ENCODE measurements at places on chromosomes 7 and 10. TPM values are rescaled to one million over a fixed set of nuclear protein-coding genes. Genes with fewer than 3 reads are reported as not detected.

DNA sequence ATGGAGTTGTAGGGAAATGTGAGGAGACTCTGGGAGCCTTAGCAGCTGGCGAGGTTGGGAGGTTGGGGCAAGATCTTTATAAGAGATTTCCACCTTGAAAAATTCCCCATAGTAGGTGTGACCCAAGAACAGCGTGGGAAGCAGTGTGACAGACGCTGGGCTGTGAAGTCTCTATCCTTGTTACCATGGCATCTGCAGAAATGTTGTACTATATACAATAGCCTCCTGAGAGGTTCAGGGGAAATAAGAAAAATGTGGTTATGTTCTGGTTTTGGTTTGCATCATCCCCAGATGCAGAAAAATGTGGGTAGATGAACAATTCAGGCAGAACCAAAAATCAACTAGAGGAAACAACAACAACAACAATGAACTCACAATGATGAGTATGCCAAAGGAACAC is 498.6 kb downstream of the SH2D4B start:
- no peak overlapping the region for H3K27ac ChIP-seq
- no peaks in the 10 kb centered on the region for H3K4me1 ChIP-seq
- H3K27me3 ChIP-seq = no peaks in the 10 kb centered on the region
- no peak overlapping the region for H3K4me3 ChIP-seq
- no peak for DNase-seq

DNA sequence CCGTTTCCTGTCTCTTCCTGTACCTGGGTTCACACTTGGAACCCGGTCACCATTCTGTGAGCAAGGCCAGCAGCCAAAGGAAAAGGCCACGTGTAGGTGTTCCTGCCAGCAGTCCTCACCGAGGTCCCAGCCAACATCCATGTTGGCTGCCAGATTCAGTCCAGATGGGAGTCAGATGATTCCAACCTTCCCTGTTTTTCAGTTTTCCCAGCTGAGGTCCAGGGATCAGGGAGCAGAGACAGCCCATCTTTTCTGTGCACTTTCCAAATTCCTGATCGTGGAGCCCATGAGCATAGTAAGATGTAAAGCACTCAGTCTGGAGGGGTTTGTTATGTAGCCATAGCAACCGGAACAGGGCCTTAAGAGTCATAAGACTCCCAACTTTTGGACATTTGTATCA is 3.9 kb upstream of the PVRIG start:
- DNase-seq = peak; percentile 53
- H3K4me3 ChIP-seq = no peak overlapping the region
- H3K27me3 ChIP-seq = no peaks in the 10 kb centered on the region
- H3K4me1 ChIP-seq = no peaks in the 10 kb centered on the region
- H3K27ac ChIP-seq = no peak overlapping the region

DNA sequence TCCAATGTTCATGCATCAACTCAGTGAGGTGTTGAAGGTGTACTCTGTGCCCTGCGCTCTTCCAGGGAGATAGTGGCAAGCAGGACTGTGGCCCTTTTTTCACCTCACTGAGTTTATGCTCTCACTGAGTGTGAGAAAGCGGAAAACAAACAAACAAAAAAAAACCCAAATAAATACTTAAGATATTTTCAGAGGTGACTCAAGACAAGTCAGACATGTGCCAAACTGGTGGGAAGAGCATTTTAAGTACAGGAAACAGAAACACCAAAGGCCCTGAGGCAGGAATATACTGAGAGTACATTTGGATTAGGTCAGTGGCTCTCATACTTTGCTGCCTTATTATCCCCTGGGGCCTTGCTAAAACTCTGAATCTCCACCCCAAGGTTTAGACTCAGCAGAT is 111.9 kb upstream of the IGFBP3 start:
- no peak overlapping the region for H3K27ac ChIP-seq
- no peaks in the 10 kb centered on the region for H3K36me3 ChIP-seq
- DNase-seq = no peak
- no peaks in the 10 kb centered on the region for H3K4me1 ChIP-seq
- H3K27me3 ChIP-seq = no peaks in the 10 kb centered on the region
- H3K4me3 ChIP-seq = no peak overlapping the region

- no peak for DNase-seq
- H3K4me3 ChIP-seq = no peak overlapping the region
- no peaks in the 10 kb centered on the region for H3K4me1 ChIP-seq
- no peak overlapping the region for H3K27ac ChIP-seq
Measured at GRCh38 chr7:94127026-94127425, 122.9 kb upstream of the BET1 start.

DNA sequence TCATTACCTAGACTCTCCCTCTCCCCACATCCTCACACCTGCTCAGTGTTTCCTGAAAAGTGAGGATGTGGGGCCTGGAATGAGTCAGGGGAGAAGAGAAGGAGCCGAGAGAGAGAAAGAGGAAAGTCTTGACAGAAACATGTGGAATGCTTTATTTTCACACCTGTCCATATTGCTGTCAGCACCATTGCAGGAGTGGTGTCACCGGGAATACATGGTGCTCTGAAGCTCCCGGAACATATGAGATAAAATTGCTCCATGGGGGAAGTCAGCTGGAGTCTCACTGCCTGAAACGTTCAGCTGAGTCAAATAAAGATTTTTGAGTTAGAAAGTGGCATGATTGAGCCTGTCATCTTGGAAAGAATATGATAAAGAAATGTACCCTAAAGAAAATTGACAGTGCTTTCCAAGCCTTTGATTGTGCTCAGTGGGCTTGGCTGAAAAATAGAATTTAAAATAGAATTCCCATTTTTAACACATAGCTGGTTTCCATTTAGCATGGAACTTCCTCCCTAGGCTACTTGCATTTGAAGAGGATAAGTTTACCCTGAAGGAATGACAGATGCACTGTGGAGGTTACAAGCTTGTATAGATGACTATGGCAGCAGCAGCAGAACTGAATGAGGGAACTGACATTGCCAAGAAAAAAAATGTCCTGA is 182.4 kb downstream of the PCLO start:
- H3K4me3 ChIP-seq = no peak overlapping the region
- H3K36me3 ChIP-seq = no peaks in the 10 kb centered on the region
- H3K27me3 ChIP-seq = no peaks in the 10 kb centered on the region
- no peak overlapping the region for H3K27ac ChIP-seq

DNA sequence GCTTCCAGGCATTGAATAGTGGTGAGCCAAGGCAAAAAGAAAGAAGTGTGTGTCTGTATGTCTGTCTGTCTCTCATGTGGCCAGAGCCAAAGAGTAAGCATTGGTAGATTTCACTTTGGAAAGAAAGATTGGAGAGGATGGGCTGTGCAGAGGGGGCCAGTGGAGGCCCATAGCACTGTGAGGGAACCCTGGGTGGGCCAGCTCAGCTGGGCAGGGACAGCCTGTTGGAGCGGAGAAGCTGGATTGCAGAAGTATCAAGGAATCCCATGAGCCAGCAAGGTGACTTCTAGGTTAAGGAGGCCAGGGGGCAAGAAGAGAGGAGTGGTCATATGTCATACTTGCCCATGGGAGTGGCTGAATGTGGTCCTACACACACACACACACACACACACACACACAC is 1.5 kb upstream of the GRID1 start:
- H3K4me3 ChIP-seq = no peak overlapping the region
- H3K36me3 ChIP-seq = no peaks in the 10 kb centered on the region
- no peak for DNase-seq
- H3K27me3 ChIP-seq = peaks cover 30% of the 10 kb centered on the region
- no peak overlapping the region for H3K27ac ChIP-seq
- peaks cover 13% of the 10 kb centered on the region for H3K4me1 ChIP-seq

DNA sequence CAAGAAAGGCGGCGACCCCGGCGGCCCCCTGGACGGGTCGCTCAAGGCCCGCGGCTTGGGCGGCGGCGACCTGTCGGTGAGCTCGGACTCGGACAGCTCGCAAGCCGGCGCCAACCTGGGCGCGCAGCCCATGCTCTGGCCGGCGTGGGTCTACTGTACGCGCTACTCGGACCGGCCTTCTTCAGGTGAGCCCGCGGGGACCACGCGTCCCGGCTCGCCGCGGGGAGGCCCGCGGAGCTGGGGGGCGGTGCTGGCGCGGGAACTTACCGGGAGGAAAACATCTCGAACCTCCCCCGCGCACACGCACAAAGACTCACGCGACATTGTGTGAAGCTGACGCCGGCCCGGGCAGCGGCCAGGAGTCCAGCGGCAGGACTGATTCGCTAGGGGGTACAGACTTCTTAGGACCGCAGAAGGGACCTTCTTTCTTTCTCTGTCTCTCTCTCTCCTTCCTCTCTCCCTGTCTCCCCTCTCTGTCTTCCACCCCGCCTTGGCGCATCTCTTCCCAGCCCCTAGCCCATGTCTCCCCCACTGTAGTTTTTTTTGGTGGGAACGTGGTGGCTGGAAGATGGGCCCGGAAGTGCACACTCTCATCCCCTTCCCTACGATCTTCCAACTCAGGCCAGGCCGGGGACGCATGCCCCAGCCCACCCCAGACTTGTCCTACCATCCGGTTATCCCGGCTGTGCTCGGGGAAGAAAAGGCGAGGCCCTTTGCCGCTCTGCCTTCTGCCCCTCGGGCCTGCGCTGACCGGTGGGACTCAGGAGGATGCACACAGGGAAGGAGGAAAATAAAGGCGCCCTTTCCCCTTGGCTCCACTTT is 1.2 kb downstream of the EN2 start:
- no peaks in the 10 kb centered on the region for H3K4me1 ChIP-seq
- peaks cover 94% of the 10 kb centered on the region for H3K27me3 ChIP-seq
- H3K36me3 ChIP-seq = no peaks in the 10 kb centered on the region
- peak overlapping the region; percentile 32 for H3K4me3 ChIP-seq
- H3K27ac ChIP-seq = no peak overlapping the region

- peaks cover 47% of the 10 kb centered on the region for H3K4me1 ChIP-seq
- no peaks in the 10 kb centered on the region for H3K27me3 ChIP-seq
- peak overlapping the region; percentile 83 for H3K4me3 ChIP-seq
- DNase-seq = no peak
- no peaks in the 10 kb centered on the region for H3K36me3 ChIP-seq
Measured at GRCh38 chr7:727806-728460, 852 bp upstream of the PRKAR1B start.

- no peaks in the 10 kb centered on the region for H3K27me3 ChIP-seq
- no peak overlapping the region for H3K4me3 ChIP-seq
- peaks cover 28% of the 10 kb centered on the region for H3K4me1 ChIP-seq
- no peak for DNase-seq
- no peak overlapping the region for H3K27ac ChIP-seq
- no peaks in the 10 kb centered on the region for H3K36me3 ChIP-seq
Measured at GRCh38 chr7:70477036-70478010, 654.6 kb upstream of the GALNT17 start.

DNA sequence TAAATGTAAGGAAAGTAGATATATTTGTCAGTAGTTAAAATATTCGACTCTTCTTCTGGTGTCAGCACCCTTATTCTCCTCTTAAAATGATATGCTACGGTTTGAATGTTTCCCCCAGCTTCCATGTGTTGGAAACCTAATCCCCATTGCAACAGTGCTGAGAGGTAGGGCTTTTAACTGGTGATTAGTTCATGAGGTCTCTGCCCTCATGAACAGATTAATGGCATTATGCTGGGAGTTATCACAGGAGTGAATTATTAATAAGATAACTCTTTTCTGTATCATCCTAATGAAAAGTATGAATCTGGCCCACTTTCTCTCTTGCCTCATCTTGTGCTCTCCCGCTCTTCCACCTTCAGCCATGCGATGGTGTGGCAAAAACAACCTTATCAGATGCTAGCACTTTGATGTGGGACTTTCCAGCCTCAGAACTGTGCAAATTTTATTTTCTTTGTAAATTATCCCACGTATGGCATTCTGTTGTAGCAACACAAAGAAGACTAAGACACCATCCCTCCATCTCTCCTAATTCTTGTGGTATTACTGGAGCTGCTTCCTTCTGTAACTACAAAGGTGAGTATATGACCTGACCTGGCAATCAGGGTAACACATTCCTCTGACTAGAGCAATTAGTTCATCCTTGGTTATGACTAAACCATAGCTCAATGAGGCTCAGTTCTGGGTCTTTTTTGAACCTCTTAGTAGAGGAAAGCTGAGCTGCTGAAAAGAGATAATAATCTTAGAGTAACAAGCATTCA is 171.1 kb upstream of the TMEM196 start:
- no peaks in the 10 kb centered on the region for H3K27me3 ChIP-seq
- H3K4me1 ChIP-seq = no peaks in the 10 kb centered on the region
- H3K4me3 ChIP-seq = no peak overlapping the region

DNA sequence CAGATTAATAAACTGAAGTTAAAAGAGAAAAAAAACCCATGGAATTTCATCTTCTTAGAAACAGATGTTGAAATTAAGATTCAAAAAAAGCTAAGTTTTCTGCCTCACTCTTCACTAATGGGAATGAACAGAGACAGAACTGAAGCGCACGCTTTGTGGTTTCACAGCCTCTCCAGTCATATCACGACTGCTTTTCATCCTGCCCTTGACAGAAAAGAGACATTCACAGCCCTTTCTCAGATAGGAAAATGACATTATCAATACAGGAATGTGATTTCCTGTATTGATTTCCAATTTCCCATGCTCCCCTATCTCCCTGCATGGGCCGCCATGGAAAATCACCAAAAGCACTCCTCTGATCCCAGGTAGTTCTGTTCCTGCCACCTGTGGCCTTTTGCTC is 108.2 kb downstream of the PFKFB3 start:
- no peak overlapping the region for H3K27ac ChIP-seq
- no peaks in the 10 kb centered on the region for H3K27me3 ChIP-seq
- H3K4me3 ChIP-seq = no peak overlapping the region
- H3K4me1 ChIP-seq = no peaks in the 10 kb centered on the region
- DNase-seq = no peak
- no peaks in the 10 kb centered on the region for H3K36me3 ChIP-seq

- H3K27ac ChIP-seq = no peak overlapping the region
- H3K36me3 ChIP-seq = no peaks in the 10 kb centered on the region
- no peaks in the 10 kb centered on the region for H3K4me1 ChIP-seq
- H3K27me3 ChIP-seq = no peaks in the 10 kb centered on the region
- DNase-seq = no peak
Measured at GRCh38 chr7:20665096-20665495, 49.6 kb downstream of the ABCB5 start.

DNA sequence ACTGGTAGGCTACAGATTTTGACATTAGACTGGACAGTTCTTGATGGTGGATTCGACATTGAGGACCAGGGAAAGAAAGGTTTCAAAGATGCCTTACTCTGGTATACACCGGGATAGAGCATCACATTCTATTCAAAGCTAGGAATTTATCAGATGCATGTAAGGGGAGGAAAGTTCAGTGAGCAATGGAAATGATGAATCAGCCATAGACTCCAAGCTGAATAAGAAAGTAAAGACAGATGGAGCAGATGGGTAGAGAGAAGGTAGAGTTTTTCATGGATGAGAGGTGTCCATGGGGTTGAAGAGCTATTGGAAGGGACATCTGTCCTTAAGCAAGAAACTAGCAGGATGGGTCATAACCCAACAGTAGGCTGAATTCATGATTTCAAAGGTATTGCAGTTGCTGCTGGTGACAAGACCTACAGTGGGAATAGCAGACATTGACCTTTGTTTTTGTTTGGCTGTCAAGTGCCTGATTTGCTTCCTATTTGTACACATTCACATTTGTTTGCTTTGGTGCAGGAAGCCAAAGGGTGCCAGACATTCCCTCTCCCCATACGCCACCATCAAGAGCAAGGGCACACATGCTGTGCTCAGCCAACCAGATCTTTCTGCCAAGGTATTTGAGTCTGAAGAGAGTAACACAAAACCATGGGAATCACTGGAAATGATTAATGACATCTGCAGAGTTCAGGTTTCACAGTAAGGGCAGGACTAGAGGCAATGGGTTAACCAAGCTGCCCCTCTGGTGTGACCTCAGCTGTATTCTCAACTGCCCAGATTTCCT is 8.6 kb upstream of the CACUL1 start:
- no peak overlapping the region for H3K27ac ChIP-seq
- H3K36me3 ChIP-seq = no peaks in the 10 kb centered on the region
- DNase-seq = no peak
- H3K27me3 ChIP-seq = no peaks in the 10 kb centered on the region

WDFY4 gene
- polyA plus RNA-seq = 0.46 TPM

AQP1 gene
- polyA plus RNA-seq = 256 TPM

PBLD gene
- 1.4 TPM for polyA plus RNA-seq
